ENCODE measurements at places on chromosomes 6 and 20.

- DNase-seq: no peak
Measured at GRCh38 chr6:130405549-130405948, 39.7 kb downstream of the TMEM200A start.

DNA sequence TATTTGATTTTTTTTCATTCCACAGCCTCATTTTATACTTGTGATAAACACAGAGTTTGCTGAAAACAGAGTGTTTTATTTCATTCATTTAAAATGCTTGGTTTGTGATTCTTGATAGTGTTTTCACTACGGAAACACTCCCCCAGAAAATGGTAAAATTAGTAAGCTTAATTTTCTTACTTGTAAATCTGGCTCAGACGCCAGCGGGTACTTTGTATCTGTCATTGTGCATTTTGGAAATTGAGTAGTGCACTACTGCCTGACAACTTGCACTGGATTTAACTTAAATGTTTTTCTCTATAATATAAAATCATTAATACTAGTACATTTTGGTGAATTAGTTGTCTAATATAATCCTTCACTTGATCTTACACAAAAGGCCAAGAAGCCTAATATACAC is 37.0 kb upstream of the HINT3 start:
- no peak for DNase-seq

DNA sequence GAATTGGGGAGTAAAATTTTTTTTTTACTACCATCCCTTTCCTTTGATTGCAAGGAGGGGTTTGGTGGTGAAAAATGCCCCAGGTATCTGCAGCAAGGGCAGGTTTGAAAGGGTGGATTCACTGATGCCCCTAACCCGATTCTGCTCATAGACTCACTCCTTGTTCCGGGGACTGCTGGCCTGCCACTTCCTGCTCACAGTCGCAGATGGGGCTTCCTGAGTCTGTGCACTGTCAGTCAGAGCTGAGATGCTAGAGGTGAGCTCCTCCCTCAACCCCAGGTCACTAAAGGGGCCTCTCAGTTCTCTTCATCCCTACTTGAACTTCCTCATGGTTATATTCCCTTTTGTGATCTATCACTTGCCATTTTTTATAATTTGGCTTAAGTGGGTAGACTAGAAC is 357.9 kb downstream of the FARS2 start:
- peak; percentile 20 for DNase-seq

DNA sequence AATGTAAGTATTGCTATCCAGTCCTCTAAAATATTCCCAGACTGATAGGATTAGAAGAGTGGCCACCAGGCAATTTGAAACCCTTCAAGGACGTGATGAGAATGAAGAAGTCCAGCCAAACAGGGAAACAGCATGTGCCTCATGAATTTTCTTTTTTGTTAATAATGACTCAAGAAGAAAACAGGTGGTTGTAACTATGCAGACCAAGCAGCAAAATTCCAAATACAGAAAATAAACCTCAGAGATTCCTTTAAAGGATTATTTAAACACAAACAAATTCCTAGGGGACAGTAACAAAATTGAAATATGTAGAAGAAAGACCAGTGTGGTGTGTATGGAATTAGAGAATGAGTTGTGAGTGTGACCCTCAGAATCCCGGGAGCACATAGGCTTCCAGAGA is 239.2 kb downstream of the KCNQ5 start:
- no peak for DNase-seq

GRCh38 chr20:438571-439469 is 23.5 kb downstream of the TBC1D20 start:
- peak; percentile 53 for DNase-seq

DNA sequence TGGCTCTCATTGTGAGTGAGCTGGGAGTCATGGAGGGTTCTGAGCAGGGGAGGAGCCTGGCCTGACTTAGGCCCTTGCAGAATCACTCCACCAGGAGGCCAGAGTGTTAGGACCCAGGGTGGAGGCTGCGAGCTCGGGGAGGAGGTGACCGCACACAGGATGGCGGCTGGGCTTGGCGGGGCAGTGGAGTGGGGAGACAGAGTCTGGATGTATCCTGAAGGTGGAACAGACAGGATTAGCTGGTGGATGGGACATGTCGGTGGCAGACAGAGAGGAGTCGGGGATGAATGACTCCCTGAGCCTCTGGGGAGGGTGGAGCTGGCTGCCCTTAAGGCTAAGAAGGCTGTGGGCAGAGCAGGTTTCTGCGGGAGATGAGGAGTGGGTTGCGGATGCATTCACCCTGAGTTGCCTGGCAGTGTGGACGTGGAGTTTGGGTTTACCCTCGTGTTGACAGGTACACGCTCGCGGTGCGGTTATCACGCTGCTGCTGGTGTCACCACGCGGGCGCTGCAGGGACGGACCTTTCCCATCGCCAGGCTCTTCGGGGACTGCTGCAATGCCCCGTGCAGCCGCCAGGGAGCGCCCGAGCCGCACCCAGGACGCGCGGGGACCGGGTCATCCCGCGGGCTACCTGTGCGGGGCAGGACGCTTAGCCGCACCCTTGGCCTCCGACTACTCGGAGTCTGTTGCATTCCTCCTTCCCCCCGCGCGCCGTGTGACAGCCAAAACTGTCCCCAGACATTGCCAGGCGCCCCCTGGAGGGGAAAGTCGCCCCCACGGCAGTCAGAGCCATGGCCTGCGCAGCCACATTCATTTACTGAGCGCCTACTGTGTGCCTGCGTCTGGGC is 43.0 kb upstream of the PTGIS start:
- peak; percentile 64 for DNase-seq

DNA sequence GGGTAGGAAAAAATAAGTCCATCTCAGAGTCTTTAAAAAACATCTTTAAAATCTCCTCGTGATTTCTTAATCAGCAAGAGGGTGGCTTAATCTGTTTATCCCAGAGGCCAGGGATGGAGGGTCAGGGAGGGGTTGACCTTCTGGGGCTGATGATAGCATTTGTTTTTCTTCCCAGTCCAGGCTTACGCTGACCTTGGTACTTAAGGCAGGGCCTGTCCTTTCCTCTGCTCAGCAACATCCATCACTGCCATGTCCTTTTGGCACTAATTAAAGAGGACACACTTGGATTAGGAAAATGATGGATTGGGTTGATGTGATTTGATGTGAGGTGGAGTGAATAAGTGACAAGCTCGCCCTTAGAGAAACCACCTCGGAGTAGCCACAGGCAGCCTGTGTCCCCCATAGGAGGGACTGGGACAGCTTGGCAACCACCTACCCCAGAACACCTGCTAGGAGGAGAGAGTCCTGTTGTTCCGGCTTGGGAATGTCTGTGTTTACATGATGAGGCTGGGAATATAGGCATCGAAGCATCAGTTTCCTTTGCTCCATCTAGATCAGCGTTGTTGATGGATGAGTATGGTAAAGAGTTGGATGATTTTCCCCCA is 44.2 kb downstream of the PHACTR3 start:
- DNase-seq: no peak

DNA sequence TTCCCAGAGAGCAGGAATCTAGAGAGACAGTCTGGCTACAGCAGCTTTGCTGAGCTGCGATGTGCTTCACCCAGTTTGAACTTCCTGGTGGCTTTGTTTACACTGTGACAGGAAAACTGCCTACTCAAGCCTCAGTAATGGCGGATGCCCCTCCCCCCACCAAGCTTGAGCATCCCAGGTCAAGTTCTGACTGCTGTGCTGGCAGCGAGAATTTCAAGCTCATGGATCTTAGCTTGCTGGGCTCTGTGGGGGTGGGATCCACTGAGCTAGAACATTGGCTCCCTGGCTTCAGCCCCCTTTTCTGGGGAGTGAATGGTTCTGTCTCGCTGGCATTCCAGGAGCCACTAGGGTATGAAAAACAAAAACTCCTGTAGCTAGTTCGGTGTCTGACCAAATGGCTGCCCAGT is 91.0 kb upstream of the ESR1 start:
- peak; percentile 21 for DNase-seq

GRCh38 chr20:59949911-59950310 is 8.3 kb upstream of the CDH26 start:
- no peak for DNase-seq

- no peak for DNase-seq
Measured at GRCh38 chr6:156727715-156728385, 49.3 kb upstream of the ARID1B start.

DNA sequence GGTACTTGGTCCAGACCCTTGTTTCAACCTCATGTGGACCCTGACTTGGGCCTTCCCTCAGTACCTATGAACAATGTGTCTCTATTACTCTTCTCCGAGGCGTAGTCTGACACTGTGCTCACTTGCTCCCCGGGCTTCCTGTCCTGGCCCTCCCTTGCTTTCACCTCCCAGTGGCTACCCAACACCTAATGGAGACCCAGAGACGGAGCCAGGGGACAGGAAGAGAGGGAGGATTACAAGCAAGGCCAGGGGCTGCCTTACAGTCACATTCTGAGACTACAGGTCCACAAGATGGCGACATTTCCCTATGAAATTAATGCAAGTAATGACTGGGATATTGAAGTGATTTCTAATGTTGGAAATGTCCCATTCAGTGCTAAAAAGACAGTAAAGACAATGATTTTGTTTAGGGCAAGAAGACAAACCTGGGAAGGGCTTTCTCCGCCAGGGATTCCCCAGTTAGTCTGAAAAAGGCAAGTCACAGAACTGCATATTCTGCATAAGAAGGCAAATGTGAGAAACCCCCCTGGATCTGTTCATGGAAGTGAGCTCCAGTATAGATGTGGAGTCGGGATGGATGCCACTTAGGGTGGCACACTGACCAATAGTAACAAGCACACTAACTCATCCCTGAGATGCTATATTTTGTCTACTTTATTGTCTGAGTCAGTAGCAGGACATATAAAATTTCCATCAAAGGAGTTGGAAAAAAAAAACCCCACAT is 44.0 kb upstream of the ZBTB24 start:
- peak; percentile 5 for DNase-seq

GRCh38 chr6:162290846-162291465 is 436.6 kb downstream of the PRKN start:
- no peak for DNase-seq

DNA sequence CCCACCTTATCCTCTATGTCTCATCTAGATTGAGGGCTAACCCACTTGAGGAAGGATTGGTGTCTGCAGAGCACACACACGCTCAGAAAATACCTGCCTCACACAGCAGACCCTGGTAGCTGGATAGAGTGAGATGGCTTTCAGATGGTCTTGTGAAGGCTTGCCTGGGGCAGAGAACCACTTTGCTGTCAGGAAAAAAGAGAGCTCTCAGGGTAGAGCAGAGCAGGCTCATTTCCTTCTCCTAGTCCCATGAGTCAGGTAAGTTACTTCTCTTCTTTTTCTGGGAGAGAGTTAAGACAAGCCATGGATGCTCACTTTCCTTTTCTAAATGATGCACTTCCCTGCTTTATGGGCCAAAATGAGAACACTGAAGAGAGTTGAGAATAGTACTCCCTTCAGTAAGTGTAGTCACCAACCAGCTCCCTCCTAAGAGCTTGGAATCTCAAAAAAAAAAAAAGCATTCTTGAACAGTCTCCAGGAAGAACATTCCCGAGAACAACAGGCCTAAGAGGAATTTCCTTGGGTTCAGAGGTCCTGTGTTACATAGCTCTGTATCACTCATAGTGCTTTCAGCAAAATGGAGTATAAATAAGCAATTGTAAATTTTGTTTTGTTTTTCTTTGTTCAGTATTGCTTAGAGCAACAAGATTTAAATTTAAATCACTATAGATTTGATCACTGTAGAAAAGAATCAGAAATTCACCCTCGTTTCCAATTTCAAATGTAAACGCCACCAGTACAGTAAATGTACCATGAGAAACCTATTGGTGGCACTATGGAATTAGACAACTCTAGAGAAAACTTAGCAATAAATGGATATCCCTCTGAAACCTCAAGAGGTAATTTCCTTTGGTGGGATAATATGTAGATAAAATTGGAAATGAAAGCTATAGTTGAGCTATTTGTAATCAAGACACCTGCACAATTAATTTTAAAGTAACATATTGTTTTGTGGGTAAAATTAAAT is 530.3 kb downstream of the RFPL4B start:
- no peak for DNase-seq

DNA sequence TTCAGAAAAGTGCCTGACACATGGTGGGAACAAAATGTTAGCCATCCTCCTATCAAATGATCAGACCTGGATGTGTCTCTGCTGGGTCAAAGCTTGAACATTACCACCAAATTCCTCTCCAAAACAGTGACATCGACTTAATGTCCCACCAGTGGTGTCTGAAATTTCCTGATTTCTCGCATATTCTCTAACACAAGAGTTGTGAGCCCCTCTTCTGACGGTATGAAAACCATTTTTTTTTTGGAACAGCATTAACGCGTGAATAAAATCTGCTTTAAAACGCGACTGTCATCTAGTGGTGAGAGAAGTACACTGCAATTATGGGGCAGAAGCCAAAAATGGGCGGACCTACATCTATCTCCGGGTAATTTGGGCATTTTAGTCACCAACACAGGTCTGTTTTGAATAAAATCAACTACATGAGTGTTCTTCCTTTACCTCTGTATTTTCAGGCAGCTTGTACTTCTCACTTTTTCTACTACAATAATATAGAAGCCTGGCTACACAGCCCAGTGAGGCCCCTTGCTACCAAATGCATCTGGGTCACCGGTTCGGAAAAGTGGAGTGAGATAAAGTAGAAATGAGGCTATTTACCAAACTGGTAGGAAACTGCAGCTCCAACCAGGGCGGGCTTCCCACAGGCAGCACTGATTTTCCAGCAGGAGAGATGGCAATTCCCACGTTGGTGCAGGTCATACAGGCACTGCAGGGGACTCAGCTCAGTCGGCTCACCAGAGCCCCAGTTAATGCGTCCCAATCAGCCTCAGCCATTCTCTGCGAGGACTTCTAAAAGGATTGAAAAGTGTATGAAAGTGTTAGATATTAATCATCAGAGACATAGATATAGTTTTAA is 27.4 kb downstream of the MGME1 start:
- peak; percentile 7 for DNase-seq

DNA sequence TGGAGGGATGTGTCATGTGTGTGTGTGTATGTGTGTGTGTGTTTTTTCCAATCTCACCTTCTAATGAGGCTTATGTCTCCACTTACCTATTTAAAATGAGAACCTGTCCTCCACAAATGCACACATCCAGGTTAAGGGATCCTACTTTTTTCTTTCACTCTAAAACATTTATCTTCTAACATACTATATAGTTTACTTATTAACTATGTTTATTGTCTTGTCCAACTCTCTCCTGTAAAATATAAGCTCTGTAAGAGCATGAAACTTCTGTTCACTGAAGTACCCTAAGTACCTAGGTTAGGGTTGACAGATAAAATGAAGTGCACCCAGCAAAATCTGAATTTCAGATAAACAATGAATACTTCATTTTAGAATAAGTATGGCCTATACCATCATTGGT is 29.2 kb upstream of the RBM24 start:
- DNase-seq: no peak

- DNase-seq: no peak
Measured at GRCh38 chr6:167314180-167314821, 10.6 kb upstream of the TTLL2 start.

DNA sequence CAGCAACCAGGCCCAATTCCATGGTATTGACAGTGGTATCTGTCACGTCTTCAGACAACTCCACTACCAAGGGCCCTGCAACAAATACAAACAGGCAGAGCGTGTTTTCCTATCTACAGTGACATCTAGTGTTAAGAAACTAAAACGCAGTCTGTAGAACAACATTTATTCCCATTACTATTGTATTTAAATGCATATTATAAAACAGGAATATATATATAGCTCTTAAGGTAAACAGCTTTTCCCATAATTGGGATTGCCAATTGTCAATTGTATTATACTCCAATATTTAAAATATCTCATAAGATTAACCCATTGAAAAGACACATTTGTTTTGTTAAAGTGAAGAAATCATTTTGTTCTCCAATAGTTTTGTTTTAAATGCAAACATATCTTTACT is 97.2 kb downstream of the KIF16B start:
- no peak for DNase-seq

Data from activated effector memory CD4-positive, alpha-beta T cell treated with Interleukin-2 at 50 U/mL for 16 hours (primary cell).